ENCODE measurements at places on chromosomes 11 and 22.
A peak's percentile ranks its signal among the peaks of the same experiment; 100 is the strongest.

- DNase-seq = no peak
Observed at GRCh38 chr11:6545917-6546605, 49.0 kb downstream of the DNHD1 start.

DNA sequence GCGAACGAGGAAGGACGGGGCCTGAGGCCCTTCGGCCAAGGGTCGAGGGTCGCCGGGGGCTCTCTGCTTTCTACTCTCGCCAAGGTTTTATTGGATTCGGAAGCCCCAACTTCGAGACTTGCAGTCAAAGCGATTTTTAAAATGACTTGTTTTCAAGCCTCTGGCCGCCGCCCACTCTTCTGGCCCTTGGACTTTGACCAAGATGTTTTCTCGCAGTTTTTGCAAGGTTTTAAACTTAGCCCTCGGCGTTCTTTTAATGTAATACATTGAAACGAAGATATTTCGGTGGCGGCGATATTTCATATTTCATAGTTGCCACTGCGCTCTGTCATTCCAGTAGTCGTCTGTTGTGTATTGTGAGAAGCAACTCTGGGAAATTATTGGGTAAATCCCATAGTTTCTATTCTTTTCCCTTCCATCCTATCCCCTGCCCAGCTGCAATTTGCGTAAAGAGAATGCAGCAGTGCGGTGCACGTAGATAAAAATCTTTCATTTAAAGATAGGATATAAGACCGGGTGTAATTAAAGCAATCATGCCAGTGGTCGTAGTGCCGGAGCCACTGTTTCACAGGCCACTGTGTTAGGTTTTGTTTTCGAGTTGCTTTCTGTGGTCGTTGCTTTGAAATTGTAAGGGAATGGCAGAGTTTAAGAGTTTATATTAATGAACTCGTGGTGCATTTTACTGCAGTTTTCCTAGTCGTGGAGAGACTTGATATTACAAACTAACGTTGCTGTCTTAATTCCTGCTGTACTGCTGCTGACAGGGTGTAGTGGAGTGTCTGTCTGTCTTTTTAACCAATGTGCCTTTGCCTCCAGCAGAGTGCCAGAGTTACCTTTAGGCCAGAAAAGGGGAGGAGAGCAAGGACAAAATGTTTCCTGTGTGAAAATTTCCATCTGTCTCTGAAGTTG lies 702 bp downstream of the BIRC2 start:
- DNase-seq = peak; percentile 50

DNA sequence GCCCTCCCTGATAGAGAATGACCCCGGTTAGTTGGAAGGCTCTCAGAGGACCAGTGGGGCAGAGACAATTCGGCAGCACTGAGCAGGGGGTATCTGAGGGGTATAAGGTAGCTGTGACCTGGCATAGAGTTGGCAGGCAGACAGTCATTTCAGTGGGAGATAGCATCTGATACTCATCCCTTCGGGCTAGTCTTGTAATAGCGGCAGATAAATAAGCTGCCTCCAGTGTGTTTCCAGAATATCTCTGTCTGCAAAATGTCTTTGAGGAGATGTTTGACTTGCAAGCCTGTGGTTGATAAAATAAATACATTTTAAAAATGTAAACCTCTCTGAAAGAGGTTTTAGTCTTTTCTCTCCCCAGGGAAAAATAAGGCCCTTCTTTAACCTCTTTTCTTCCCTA lies 54.2 kb downstream of the TEAD1 start:
- no peak for DNase-seq

DNA sequence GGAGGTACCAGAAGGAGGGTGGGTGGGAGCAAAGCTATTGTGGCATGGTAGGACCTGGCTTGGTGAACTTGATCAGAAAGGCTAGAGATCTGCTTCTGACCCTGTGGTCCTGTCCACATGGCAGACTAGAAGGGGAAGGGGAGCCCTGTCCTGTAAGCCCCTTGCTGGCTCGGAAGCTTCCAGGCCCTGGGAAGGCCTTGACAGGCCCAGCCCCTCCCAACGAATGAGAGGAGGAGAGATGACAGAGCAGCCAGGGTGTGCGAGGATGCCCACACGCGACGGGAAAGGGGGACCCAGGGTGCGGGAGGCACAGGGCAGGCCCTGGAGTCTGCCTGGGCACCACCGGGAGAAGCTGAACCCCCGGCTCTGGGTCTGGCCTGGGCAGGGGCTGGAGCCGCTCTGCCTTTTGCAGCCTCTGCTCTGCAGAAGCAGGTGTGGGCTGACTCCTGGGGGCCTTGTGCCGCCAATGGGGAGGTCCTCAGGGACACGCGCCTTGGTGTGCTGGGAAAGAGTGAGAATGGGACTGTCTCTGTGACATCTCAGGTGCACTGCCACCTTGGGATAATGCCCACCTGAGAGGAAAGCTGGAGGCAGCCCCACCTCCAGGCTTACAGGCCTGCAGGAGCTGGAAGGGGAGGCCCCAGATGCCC lies 1447.5 kb downstream of the BRD1 start:
- DNase-seq = no peak

- peak; percentile 5 for DNase-seq
Observed at GRCh38 chr11:47296045-47296444, 26.1 kb downstream of the MADD start.

DNA sequence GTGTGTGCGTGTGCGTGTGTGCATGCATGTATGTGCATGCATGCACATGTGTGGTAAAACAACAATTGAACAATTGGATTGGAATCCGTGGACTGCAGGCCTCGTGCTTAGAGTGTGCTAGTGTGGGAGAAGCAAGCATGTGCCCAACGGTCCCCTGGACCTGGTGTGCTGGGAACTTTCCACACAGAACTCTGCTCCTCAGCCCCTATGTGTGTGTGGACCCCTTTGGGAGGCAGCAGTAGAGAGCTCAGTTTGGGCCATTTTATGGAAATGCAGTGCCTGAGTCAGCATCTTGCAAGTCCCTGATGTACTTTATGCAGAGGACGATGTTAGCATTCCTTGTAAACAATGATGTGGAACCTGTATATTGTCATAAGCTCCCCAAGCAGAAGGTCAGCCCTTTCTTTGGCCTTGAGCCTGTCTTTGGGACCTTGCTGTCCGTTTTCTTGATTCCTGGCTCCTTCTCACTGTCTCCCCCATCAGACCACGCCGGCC lies 167.3 kb downstream of the TBC1D22A start:
- no peak for DNase-seq

- no peak for DNase-seq
Observed at GRCh38 chr22:26431261-26431995, 2.4 kb downstream of the ASPHD2 start.

DNA sequence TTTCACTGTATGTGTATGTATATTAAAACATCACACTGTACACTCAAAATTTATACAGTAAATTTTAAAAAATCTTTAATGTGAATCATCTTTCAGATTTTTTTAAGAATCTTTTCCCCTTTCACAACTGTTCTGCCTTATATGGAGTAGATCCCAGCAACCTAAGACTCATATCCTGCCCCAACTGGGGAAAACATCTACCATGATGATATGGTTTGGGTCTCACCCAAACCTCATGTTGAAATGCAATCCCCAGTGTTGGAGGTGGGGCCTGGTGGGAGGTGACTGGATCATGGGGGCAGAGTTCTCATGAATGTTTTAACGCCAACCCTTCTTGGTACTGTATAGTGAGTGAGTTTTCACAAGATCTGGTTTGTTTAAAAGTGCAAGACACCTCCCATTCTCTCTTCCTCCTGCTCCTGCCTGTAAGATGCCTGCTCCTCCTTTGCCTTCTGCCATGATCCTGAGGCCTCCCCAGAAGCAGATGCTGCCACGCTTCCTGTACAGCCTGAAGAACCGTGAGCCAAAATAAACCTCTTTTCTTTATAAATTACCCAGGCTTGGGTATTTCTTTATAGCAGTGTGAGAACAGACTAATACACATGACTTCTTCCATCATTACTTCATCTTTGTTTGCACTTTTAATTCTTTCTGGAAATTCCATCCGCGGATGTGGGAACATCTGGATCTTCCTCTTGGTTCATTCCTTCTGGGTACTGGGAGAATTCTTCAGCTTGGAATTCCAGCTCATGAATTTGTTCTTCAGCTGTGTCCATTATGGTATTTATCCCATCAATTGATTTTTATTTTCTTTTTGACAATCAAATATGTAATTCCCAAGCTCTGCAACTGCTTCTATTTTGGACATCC lies 36.9 kb downstream of the LINC01488 start:
- DNase-seq = peak; percentile 89

- DNase-seq = no peak
Observed at GRCh38 chr11:17780668-17781067, 46.1 kb downstream of the KCNC1 start.

GRCh38 chr11:8671193-8671612 lies 11.3 kb downstream of the TRIM66 start:
- peak; percentile 97 for DNase-seq

GRCh38 chr11:10809373-10810160 lies 841 bp upstream of the EIF4G2 start:
- peak; percentile 83 for DNase-seq

- DNase-seq = no peak
Observed at GRCh38 chr22:26968859-26969523, 311.6 kb downstream of the MIAT start.

GRCh38 chr11:37689951-37690350 lies 1091.9 kb upstream of the RAG2 start:
- no peak for DNase-seq

DNA sequence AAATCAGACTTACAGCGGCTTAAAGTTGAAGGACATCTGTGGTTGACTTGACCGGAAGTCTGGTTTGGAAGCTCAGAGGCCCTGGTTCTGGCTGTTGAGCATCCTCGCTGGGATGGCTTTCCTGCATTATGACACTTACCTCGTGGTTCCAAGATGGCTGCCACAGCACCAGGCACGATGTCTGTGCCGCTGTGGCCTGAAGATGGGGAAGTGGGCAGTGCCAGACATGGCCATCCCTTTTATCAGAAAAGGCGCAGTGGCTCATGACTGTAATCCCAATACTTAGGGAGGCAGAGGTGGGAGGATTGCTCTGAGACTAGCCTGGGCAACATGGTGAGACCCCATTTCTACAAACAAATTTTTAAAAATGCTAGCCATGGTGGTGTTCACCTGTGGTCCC lies 40.5 kb downstream of the CD82 start:
- DNase-seq = no peak

GRCh38 chr11:2735053-2735589 lies 35.3 kb upstream of the KCNQ1OT1 start:
- no peak for DNase-seq

- no peak for DNase-seq
Observed at GRCh38 chr22:45240104-45240809, 437 bp downstream of the KIAA0930 start.

- no peak for DNase-seq
Observed at GRCh38 chr11:62020661-62021060, 53.2 kb upstream of the FTH1 start.

DNA sequence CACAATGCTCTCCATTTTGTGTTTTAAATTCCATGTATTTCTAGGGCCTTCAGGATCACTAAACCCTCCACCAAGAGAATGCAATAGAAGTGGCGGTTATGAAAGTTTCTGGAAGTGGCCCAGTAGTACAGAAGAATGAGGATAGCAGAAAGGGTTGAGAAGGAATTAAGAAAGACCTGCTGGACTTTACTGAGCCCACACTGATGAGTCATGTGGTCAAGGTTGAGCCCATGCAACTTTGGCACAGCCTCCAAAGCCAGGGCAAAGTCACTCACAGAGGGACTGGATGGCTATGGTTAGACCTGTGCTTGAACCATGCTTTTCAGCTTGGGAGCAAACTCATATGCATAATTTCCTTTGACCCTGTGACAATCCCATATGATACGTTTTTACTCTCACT lies 102.9 kb upstream of the PLET1 start:
- peak; percentile 8 for DNase-seq

GRCh38 chr11:120509346-120510053 lies 2.0 kb upstream of the GRIK4 start:
- DNase-seq = no peak

DNA sequence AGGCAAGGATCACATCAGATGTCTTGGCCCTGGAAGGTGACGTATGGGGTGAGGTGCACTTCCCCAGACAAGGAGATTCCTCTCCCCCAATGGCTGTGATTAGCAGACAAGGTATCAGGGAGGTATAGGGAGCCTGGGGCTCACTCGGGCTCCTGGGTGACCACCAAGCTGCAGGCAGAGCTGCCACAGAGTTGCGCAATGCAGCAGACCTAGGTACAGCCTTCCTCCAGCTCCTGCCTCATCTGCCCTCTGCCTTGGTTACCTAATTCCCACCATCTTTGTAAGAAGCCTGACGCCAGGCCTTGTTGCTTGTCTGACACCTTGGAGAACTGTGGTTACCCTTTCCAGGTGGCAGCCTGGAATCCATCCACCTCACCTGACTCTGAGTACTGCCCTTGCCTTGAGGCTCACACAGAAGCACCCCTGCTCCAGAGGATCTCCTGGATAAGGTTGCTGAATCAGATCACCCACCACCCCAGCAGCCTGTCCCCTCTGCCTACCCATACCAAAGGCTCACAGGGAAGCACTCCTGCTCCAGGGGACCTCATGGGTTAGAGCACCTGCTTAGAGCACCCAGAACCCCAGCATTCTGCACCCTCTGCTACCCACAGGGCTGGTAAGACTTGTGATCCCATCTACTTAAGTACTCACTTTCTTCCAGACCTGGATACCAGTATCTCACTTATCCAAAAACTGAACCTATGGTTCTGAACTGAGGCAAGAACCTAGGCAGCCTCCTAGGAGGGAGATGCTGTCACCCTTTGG lies 40.4 kb downstream of the GAB4 start:
- DNase-seq = no peak

DNA sequence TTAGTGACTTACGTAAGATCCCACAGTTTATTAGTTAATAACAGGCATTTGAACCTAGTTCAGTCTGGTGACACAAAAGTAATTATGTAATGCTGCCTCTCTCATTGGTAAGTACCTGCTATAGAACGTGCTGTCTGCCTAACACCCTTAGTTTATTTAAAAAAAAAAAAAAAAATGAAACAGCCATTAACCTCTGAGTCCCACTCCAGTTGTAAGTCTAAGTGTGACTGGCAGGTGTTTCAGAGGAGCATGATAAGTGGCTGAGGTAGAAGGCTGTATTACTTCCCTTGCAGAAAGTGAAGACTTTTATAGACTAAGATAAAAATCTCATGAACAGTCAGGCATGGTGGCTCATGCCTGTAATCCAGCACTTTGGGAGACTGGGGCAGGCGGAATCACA lies 140.5 kb downstream of the TRIM44 start:
- DNase-seq = no peak

GRCh38 chr11:841981-842369 lies 354 bp downstream of the POLR2L start:
- DNase-seq = no peak

- no peak for DNase-seq
Observed at GRCh38 chr11:59356561-59356960, 2.1 kb upstream of the OR5AN1 start.

GRCh38 chr11:8233691-8234424 lies 29.8 kb downstream of the LMO1 start:
- peak; percentile 17 for DNase-seq

- peak; percentile 14 for DNase-seq
Observed at GRCh38 chr11:17760102-17761029, 25.8 kb downstream of the KCNC1 start.

DNA sequence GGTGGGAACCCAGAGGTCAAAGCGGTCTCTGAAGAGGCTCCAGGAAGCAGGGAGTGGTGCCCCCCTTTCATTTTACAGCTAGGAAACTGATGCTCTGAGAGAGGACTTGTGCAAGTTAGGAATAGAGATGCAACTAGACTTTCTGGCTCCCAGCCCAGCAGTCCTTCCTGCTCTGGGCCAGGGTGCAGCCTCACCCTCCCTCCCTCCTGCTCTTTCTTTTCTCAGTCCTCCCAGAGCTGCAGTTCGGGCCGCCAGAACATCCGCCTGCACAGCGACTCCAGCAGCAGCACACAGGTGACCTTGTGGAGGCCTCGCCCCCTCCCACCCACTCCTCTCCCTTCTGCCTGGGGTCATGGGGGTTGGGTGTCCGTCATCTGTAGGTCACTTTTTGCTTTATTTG lies 51.5 kb downstream of the LHFPL7 start:
- peak; percentile 77 for DNase-seq

GRCh38 chr11:16587670-16588069 lies 150.8 kb upstream of the C11orf58 start:
- no peak for DNase-seq
